AG04450 (cell line): ENCODE measurements at places on chromosomes 5 and 9.

- DNase-seq = no peak
These were observed 28.8 kb downstream of the SKP2 start for GRCh38 chr5:36180556-36181350.

DNA sequence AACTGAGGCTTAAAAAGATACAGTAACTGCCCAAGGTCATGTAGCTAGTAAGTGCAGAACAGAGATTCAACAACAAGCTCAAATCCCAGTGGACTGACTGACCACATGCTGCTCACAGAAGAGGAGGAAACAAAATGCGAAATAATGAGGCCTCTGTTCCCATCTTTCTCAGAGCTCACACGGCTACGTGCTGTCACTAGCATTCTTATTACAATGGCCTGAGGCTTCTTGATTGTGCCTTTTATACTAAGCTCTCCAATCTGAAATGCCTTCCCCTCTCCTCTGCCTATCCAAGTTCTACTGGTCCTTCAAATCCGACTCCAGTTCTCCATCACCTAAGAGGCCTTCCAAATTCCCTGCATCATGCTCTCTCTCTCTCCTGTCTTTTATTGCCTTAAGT is 26.0 kb downstream of the SGTB start:
- DNase-seq = no peak

- DNase-seq = no peak
These were observed 66.5 kb downstream of the LHX2 start for GRCh38 chr9:124077915-124078572.

- no peak for DNase-seq
These were observed 35.6 kb downstream of the PTTG1 start for GRCh38 chr5:160457252-160457651.

- peak; percentile 59 for DNase-seq
These were observed 98.8 kb upstream of the BASP1 start for GRCh38 chr5:17118631-17119030.

GRCh38 chr9:123590499-123590898 is 234.5 kb downstream of the CRB2 start:
- DNase-seq = no peak

- no peak for DNase-seq
These were observed 71.0 kb upstream of the SEMA6A start for GRCh38 chr5:116645627-116646026.
